ENCODE measurements at places on chromosomes 12 and 14.

- DNase-seq, result no peak
Observed at GRCh38 chr14:67559639-67560038, 26.5 kb downstream of the PLEKHH1 start.

- no peak for DNase-seq
Observed at GRCh38 chr12:118109088-118109487, 5.3 kb upstream of the VSIG10 start.

- no peak for DNase-seq
Observed at GRCh38 chr12:8504351-8504750, 9.0 kb upstream of the CLEC4D start.

DNA sequence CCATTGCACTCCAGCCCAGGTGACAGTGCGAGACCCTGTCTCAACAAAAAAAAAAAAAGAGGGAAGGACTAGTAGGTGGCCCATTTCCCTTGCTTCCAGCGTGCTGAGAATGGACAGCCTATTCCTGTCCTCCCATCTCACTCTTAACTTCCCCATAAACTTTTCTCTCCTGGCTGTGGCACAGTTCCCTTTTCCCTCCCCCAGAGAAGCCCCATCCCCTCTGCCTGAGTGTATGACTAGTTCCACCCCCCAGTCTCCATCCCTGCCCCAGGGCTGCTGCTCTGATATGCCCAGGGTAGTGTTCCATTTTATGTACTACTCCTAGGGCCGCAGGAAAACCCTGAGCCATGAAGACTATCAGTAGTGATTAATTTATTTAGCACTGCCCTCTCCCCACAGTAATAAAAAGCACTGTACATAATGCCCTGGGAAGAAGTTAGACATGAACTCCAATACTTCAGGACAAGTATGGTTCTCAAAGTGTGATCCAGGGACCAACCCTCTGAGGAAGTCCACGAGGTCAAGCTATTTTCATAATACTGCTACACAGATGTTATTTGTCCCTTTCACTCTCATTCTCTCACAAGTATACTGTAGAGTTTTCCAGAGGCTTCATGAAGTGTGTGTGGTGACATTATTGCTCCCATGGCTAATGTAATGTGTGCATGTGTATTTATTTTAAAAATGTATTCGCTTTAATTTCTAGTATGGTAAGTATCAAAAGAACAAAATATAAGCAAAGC, 11.5 kb upstream of the CHD4 start:
- no peak for DNase-seq

DNA sequence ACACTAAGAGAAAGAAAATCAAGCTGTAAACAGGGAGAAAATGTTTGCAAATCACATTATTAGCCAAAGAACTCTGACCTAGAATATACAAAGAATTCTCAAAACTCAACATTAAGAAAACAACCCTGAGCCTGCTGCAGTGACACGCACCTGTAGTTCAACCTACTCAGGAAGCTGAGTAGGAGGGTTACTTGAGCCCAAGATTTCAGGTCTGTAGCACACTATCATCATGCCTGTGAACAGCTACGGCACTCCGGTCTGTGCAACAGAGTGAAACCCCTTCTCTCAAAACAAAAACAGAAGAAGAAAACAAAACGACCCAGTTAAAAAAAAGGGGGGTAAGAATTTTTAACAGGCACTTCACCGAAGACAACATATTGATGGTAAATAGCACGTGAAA, 20.8 kb downstream of the SAV1 start:
- DNase-seq, result no peak

DNA sequence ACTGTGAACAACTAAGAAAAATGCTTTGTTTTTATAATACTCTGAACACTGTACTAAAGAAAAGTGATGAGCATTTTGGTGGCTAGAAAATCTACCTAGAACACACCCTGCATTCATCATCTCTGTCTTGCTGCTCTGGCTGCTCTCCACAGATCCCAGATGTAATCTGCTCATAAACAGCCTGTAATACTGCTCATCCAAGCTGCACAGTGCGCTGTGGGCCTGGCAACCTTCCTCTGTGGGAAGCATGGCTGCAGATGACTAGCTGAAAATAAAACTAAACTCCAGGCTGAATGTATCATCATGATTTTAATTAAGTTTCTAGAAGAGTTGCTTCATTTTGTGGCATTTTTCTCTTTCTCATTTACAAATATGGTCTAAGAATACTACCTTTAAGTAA, 200.7 kb downstream of the SLC2A13 start:
- DNase-seq, result no peak

GRCh38 chr12:58395470-58395869, 454.1 kb downstream of the ATP23 start:
- DNase-seq, result no peak

GRCh38 chr12:122137681-122138080, 36.3 kb downstream of the IL31 start:
- no peak for DNase-seq

GRCh38 chr12:27751386-27752047, 28.5 kb upstream of the KLHL42 start:
- DNase-seq, result no peak

GRCh38 chr14:86915406-86915805, 1077.6 kb downstream of the GALC start:
- DNase-seq, result no peak

GRCh38 chr12:122311696-122312095, 45.4 kb upstream of the VPS33A start:
- DNase-seq, result no peak

DNA sequence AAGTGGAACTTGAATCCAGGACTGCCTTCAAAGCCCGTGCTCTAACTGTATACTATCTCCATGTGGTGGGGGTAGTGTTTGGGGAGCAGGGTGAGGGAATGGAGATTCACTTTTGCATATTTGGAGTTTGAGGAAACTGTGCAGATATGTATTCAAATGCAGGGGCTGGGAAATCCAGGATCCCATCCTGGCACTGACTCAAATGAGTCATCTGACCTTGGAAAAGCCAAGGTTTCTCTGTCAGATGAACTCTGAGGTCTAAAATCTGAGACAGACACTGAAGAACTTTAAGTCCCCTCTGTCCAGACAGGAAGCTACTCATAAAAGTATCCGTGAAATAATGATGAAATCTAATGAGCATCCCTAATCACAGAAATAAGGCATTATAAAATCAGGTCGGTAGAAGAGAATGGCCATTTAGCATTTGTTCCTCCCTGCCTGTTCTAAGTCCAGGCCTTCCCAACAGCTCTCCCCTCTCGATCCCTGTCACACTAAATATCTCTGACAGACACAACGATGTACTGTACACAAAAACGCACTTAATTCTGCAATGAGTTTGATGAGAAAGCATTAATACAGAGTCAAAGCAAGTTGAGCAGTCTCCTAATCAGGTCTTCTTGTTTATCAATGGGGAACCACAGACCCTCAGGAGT, 14.4 kb downstream of the NIN start:
- DNase-seq, result no peak

DNA sequence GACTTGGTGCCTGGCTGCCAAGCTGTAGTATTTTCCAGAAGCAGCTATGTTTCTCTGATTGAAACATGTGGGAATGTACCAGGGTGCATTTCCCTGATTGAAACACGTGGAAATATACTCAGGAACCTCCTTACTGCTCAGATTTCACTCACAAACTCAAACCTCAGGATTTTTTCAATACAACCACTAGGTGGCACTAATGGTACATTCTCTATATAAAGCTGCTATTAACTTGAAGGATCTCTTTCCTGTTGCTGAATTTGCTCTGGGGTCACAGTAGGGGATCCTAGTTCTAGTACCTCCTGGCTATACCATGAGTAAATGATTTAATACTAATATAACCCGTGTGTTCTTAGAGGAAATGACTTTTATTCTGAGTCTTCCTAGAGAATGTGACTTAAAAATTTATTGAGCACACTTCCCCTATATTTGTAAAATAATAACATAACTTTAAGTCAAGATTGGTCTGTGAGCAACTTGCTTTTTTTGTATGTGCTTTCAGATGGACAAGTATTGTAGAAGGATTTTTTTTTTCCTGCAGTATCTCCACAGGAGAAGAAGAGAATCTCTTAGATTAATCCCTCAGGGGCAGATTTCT, 173.8 kb upstream of the MIS18BP1 start:
- no peak for DNase-seq

- peak; percentile 83 for DNase-seq
Observed at GRCh38 chr14:102096569-102097188, 9.8 kb upstream of the HSP90AA1 start.

GRCh38 chr12:79409562-79409961, 281.2 kb downstream of the PAWR start:
- DNase-seq, result no peak

- DNase-seq, result no peak
Observed at GRCh38 chr14:54848910-54849309, 53.7 kb downstream of the GCH1 start.

- no peak for DNase-seq
Observed at GRCh38 chr14:71362920-71363584, 455.8 kb downstream of the PCNX1 start.

GRCh38 chr14:23285530-23286019, 357 bp downstream of the HOMEZ start:
- DNase-seq, result no peak

DNA sequence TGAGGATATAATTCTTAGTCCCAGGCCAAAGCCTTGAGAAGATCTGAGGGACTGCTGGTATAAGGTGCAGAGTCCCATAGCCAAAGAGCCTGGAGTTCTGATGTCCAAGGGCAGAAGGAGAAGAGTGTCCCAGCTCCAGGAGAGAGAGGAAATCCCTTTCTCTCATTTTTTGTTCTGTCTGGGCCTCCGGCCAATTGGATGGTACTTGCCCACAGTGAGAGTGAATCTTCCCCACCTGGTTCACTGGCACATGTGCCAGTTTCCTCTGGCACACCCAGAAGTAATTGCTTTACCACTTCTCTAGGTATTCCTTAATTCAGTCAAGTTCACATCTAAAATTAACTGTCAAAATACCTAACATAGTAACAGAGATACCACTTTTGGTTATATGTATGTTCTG, 15.3 kb downstream of the ARID4A start:
- no peak for DNase-seq

- DNase-seq, result peak; percentile 55
Observed at GRCh38 chr14:103544388-103545218, 15.6 kb downstream of the TRMT61A start.

- no peak for DNase-seq
Observed at GRCh38 chr12:179131-179884, 34.6 kb downstream of the SLC6A12 start.

GRCh38 chr14:34437729-34438080, 24.3 kb downstream of the SPTSSA start:
- no peak for DNase-seq

DNA sequence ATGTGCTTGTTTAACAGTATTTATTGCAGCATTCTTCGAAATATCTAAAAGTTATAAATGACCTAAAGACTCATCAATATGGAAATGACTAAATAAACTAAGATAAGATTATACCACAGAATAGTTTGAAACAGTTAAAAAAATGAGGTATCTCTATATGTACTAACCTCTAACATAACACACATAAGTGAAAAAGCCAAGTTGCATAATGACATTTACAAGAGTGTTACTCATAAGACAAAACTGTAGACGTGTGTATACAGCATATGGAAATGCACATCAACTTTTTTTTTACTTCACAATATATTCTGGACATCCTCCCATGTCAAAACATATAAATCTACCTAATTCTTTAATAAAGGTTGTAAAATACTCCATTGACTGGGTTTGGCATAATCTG, 22.8 kb downstream of the CPM start:
- no peak for DNase-seq

DNA sequence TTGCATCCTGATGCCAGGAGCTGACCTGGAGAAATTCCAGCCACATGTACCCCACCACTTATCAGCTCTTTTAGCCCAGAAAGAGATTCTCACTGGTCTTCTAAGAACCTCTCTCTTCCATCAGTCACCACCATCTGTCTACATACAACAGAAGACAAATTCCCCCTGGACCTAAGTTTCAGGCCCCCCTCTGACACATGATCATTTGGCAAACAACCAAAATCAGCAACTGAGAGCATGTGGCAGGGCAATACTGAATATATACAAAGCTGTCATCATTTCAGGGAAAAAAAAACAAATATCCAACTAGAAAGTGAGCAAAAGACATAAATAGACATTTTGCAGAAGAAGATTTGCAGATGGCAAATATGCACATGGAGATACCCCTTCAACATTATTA, 180.2 kb downstream of the FOXN3 start:
- DNase-seq, result no peak

DNA sequence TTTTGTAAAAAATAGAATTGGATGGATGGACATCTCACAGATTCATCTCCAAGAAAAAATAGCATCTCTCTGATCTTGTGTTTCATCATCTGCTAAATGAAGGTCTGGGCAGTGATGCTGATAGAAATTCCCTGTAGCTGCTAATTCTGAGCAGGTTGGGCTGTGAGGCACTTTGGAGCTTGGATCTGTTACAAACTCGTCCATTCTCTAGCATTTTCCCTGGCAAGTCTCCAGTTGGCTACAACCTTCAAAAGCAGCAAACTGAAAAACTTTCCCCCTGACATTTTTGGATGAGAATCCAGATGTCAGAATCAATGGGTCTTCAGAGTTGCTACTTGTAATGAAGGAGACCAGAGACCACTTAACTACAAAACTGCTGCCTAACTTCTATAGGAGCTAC, 72.7 kb downstream of the TPH2 start:
- DNase-seq, result no peak

All from nucleus accumbens (tissue), 56 donors.